ENCODE measurements at places on chromosomes 3 and 15.

- no peak for DNase-seq
These were observed 221.1 kb downstream of the SLCO3A1 start for GRCh38 chr15:92074646-92075045.

GRCh38 chr3:53974324-53974723, 82.7 kb upstream of the SELENOK start:
- DNase-seq = no peak

DNA sequence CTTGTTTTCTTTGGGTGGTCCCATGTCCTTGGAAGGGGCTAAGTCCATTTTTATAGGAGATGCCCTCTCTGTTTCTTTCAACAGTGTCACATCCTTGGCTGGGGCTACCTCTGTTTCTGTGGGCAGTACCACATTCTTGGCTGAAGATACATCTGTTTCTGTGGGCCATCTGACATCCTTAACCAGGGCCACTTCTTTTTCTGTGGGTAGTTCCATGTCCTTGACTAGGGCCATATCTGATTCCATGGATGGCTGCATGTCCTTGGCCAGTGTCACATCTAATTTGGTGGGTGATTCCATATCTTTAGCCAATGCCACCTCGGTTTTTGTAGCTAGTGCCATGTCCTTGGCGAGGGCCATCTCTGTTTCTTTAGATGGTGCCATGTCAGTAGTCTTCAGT, 99.5 kb downstream of the MAP4 start:
- DNase-seq = no peak

DNA sequence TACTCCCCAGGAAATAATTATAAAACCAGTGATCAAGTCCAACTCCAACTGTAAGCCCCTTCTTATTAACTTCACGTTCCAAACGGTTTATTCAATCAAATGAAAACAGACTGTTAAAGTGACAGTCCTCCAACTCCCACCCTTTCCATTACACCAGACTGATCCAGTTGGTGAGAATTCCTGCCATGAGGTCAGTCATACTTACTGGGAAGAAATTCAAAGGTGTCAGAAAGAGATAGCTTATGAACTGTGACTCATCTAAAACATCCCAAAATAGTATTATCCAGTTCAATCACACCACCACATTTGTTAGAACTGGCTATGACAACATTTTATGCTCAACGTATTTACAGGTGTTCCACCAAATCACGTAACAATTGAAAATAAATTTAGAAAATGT, 19.5 kb downstream of the SMARCC1 start:
- DNase-seq = no peak

DNA sequence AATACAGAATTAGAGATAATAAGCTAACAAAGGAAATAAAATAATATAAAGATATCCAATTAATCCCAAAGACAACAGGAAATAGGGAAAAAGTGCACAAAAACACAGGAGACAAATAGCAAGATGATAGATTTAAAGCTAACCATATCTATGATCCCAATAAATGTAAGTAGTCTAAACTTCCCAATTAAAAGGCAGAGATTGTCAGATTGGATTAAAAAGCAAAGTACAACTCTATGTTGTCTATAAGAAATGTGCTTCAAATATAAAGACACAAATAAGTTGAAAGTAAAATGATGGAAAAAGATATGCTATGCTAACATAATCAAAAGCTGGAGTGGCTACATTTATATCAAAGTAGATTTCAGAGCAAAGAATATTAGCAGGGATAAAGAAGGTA, 133.1 kb upstream of the ATP2B2 start:
- no peak for DNase-seq

DNA sequence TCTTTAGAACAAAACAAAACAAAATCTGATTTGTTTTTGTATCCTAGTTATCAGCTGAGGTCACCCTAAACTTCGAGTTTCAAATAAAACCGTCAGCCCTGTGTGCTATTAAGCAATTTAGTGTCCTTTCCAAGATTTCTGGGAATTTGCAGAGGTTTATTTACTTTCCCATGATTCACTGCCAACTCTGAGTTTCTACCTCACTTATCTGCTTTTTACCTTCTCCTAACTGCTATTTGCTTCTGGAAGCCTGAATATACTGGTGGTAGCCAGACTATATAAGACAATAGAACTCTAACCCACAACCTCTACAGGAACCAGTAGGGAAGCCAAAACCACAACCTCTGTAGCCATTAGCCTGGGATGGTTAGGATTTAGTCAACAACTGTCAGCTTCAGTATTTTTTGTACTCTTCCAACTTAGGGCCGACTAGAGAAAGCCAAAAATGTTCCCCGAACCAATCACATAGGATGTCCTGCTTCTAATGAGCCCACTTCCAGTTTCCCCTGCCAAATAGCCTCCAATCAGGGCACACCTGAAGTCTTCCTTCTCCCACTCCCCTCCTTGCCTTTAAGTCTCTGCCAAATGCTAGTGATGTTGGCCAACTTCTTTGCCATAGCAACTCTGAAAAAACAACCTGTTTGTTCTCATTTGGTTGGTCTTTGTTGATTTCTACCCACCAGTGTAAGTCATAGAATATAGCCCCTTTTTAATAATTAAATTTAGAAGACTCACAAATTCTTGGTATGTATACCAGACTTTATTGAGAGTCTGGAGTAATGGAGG, 273.1 kb downstream of the ULK4 start:
- no peak for DNase-seq

GRCh38 chr3:50445919-50446318, 57.5 kb downstream of the CACNA2D2 start:
- DNase-seq = no peak
